ENCODE measurements at places on chromosomes 5 and 9. TPM values are rescaled to one million over a fixed set of nuclear protein-coding genes. Genes with fewer than 3 reads are reported as not detected.

The AJM1 gene
- 1.2 TPM for total RNA-seq

The RUFY1 gene
- 35.6 TPM for total RNA-seq

The ACTBL2 gene
- not detected for total RNA-seq

The TICAM2 gene
- 0.98 TPM for total RNA-seq

The CTXN3 gene
- not detected for total RNA-seq

The SLC36A2 gene
- total RNA-seq, result not detected

The LCP2 gene
- 25.5 TPM for total RNA-seq

The MLANA gene
- total RNA-seq, result not detected

The PCDHB5 gene
- total RNA-seq, result 2.9 TPM

The SPATA31E1 gene
- total RNA-seq, result not detected

The TMEM232 gene
- 4.2 TPM for total RNA-seq

The BRD8 gene
- 34.6 TPM for total RNA-seq

- DNase-seq, result no peak
Observed at GRCh38 chr9:99075246-99075912, 29.5 kb upstream of the TGFBR1 start.

GRCh38 chr9:115989831-115990230, 163.8 kb upstream of the PAPPA start:
- DNase-seq, result no peak

DNA sequence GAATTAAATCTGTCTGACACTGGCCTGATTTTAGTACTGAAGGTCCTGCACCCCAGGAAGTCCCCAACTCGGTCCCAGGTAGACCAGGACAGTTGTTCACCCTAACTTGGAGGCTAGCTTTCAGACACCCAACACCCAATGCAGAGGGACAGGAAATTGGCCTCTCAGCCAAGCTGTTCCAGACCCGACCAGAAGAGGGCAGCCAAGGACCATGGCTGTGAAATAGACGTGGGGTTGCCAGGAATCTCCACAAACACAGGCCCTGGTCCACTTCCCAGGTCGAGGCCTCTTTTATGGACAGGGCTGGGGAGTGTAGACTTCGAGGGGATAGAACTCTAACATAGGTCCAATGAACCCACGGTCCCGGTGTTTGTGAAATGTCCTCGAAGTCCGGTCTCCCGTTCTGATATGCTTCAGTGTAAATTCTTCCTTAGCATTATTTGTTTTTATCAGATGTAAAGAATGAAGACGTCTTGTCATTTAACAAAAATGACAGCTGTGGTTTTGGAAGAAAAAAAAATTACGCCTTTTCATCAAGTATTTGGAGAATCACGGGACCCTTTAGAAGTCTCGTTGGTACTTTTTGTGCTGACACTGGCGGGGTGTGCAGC, 260.3 kb upstream of the ADAMTS16 start:
- peak; percentile 87 for DNase-seq

DNA sequence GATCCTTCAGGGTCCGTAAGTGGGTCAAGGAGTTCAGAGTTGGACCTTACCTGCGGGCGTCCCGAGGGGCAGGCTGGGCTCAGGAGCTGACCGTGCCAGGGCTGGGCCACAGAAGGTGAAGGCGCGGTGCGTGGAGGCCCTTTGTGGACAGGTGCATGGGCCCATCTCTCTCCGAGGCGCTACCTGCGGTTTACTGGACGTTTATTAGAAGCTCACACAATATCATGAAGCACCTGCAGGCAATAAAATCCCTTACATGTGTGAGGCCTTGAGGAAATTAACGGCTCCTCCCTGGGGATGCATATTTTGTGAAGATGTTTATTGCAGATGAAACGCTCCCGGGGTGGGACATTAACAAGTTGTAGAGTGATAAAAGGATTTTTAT, 79.8 kb upstream of the LMX1B start:
- DNase-seq, result no peak

DNA sequence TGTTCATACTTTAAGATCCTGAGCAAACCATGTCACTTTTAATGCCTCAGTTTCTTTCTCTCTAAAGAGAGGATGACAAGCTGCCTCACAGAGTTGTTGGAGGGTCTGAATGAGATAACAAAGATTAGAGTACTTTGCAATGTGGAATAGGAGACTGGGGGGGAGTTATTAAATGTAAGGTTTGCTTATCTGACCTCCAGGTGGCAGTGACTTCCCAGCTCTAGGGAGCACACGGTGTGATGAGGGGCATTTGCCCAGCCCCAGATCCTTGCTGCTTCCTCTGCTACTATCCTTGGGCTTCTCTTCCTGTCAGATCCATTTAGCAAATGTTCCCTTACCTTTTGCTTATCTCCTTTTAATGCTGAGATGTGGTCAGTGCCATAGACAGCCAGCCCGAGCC, 30.7 kb downstream of the ENHO start:
- no peak for DNase-seq

All from vagina (tissue), 2 donors.